NCI-H1694 (cell line): ENCODE measurements at places on chromosomes 3 and 15.
A peak's percentile ranks its signal among the peaks of the same experiment; 100 is the strongest.

DNA sequence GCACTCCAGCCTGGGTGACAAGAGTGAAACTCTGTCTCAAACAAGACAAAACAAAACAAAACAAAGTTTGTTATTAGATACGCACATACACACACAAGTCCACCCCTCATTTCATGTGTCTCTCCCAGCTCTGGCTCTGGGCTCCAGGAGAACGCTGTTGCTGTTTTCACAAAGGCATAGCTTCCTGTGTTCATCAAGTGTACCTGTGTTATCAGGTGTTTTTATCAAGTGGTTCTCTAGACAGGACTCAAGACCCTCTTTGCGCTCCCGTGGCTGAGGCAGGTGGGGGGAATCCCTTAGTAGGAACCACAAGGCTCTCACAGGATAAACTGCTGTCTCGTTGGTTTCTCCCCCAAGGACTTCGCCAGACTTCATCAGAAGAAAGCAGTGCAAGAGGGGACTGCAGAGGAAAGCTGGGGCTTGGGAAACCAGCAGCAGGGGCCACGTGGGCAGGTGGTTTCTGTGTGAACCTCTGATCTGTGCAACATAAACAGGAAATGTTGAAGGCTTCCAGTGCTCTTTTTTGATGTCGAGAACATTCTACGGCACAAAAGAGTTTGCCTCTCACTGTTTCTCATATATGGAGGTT, 6.9 kb upstream of the PPP1R2 start:
- DNase-seq, result no peak

DNA sequence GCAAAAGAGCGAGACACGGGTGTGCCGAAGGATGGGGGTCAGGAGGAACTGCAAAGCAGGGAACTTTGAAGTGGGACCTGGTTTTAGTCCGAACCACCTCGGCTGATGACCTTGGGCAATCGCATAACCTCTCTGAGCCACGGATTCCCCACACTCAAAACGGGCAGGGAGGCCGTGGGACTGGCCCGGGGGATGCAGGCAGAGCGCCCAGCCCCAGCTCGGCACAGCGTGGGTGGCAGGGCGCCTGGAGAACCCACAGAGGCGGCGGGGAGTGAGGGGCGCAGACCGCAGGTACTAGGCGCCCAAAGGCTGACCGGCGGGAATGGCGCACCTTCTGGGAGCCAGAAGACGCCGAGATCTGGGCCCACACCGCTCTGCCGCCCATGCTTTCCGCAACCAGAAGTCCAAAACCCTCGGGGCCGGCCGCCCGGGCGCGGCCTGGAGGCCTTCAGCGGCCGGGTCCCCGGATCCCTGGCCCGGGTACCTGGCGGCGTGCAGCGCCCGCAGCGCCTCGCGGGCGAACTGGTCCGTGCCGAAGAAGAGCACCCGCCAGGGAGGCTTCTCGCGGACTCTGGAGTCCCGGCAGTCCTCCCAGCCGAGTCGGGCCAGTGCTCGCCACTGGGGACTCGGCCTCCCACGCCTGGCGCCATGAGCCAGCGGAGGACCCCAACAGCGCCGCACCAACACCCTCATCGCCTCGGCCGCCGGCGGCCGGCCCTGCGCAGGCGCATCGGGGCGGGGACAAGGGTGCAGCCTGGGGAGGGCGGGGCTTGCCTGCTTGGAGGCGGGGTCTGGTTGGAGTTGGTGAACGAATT, at the start of gene MTFMT:
Gene MTFMT (minus strand): TSS at position 719 of the 815 bp plus-strand sequence. CDS start 26 bp downstream, at position 693.
- DNase-seq, result peak; percentile 52

GRCh38 chr3:58627570-58627885, 39.0 kb downstream of the FAM3D start:
- DNase-seq, result no peak

DNA sequence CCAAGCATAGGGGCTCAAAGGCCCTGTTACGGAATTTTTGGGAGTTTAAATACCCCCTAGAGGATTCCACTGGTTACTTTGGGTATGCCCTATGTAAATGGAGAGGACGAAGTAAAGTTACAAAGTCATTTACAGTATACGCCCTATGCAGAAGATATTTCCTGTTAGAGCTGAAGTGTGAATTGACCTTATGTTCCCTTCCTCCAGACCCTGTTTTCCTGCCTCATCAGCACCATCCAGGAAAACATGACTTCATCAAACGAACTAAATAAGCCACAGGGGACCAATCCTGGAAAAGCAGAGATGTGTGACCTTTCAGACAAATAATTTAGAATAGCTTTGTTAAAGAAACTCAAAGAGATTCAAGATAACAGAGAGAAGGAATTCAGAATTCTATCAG, 177.4 kb downstream of the SQOR start:
- no peak for DNase-seq

DNA sequence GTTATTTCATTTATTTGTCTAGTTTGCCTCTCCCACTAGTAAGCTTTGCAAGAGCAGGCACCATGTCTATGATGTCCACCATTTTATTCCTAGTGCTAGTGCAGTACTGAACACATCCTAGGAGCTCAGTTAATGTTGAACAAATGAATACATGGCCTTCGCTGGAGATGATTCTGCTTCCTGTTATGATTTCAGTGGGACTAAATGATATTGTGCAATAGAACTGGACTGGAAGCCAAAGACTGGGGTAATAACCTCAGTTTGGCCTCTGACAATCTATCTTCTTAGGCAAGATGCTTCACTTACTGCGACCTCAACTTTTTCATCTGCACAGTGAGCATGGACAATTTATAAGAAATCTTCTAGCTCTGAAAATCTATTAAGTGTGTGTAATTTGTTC, 191.3 kb downstream of the ADAMTSL3 start:
- DNase-seq, result no peak

- DNase-seq, result no peak
Measured at GRCh38 chr3:195762249-195762585, 41.4 kb downstream of the MUC20 start.

- DNase-seq, result no peak
Measured at GRCh38 chr3:126293370-126294082, 63.7 kb downstream of the KLF15 start.

- DNase-seq, result no peak
Measured at GRCh38 chr15:31567861-31568260, 241.2 kb downstream of the KLF13 start.

GRCh38 chr3:179558742-179559364, 3.9 kb upstream of the ACTL6A start:
- DNase-seq, result peak; percentile 74

GRCh38 chr15:93058904-93059427, 30.0 kb downstream of the RGMA start:
- DNase-seq, result no peak

DNA sequence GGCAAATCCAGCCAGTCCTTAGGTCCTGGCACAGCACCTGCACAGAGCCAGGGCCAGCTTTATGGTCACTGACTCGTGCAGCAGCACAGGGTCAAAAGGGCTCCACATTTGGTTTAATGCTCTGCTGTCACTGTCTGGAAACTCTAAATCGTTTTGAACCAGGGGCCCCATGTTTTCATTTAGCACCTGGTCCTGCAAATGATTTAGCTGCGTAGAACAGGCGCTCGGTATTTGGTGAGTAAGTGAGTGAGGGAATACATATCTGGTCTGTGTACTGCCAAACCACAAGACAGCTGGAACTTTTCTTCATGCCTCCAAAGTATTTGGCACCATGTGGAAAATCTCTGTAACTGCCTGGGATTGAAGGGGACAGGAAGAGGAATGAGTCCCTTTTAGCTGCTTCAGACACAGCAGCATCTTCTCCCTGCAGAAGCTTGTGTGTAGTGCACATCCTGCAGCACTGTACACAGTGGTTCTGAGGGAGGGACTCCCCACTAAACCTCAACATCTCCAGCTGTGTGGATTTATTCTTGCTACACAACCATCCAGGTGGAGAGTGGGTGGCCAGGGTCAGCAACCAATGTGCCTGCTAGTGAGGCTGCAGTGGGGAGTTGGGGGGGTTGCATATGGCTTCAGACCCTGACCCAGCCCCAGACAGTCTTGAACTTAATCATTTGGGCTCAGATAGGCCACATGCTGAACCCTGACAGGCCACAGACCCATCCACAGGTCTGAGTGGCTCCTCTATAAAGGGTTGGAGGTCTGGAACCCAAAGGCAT, 1.1 kb downstream of the SH2D7 start:
- no peak for DNase-seq

GRCh38 chr15:67941648-67942310, 101.9 kb upstream of the RNU6-1 start:
- DNase-seq, result no peak

GRCh38 chr3:58072763-58073130, 64.5 kb downstream of the FLNB start:
- no peak for DNase-seq

DNA sequence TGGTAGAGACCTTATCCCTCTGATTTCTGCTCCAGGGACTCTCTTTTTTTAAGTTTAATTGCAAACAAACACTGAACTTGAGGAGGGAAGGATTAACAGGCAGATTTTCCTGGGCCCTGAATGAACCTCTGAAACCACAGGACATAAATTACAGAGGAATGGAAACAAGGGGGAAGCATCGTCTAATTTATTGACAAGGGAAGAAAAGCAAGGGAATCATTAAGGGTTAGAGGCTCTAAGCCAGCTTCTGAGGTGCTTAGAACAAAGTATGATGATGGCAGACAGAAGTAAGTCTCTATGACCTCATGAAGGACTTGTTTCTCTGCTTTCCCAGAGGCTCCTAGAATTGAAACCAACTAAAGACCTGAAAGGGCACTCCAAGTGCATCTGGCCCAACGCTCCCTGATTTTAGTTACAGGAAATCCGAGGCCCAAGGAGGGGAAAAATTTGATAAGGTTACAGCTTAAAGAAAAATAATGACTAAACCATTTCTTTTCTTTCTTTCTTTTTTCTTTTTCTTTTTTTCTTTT, 244.7 kb upstream of the NR2E3 start:
- no peak for DNase-seq

- DNase-seq, result no peak
Measured at GRCh38 chr3:102544741-102545140, 109.9 kb downstream of the ZPLD1 start.

DNA sequence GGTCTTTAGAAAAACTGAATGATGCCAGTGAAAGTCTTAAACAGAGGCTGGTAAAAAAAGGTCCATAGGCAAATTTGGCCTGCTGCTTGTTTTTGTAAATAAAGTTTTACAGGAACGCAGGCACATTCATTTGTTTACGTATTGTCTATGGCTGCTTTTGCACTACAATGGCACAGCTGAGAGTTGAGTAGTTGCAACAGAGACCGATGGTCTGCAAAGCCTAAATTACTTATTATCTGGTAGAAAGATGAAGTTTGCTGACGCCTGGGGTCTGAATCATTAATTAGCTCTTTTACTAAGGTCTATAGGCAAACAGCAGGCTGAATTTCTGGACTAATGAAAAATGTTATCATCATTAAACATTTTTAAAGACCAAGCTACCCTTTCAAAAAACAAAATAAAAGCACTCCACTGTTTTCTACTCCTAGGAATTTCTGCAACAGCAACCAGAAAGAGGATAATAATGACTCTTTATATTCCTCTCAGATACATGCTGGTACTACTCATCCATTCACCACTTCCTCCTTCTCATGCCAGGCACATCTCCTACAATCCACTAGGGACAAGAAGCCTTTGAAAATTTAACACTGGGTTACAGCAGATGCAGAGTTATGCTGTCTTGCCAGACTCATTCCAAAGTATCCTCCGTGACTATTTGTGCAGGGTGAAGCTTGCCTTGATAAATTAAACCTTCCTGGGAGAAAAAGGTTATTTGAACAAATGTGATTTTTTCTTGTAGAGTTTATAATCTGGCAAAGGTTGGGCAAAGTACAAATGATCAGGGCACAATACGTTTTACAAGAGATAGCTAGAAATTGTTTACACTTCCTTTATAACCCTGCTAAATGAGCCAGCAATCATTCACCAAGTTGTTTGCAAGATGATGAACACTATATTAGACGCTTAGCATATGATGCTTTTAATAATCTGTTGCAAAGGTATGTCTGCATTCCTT, 6.0 kb downstream of the GATM start:
- no peak for DNase-seq

GRCh38 chr3:127038466-127038865, 55.6 kb downstream of the PLXNA1 start:
- no peak for DNase-seq

- no peak for DNase-seq
Measured at GRCh38 chr3:101638261-101638745, 38.6 kb downstream of the ZBTB11 start.

DNA sequence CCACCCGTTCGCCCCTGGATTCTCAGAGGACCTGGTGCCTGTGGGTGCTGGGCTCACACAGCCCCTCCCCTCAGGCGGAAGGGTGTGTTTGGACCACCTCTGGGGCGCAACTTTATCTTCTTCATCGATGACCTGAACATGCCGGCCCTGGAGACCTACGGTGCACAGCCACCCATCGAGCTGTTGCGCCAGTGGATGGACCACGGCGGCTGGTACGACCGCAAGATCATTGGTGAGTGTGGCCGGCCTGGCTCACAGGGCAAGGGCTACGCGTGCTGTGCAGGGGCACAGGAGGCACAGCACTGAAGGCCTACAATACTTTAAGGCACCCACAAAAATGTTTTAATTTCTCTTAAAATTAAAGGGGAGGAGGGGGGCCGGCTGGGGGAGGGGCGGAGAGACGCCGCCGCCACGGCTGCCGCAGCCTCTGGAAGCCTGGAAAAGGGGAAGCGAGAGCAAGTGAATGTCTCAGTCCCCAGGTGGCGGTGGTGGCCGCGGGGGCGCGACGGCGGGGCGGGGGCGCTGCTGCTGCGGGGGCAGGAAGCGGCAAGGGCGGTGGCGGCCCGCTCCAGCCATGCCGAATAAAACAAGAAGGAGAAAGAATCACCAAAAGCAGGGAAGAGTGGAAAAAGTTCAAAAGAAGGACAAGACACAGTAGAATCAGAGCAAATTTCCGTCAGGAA, 56.8 kb downstream of the DNAH1 start:
- no peak for DNase-seq

DNA sequence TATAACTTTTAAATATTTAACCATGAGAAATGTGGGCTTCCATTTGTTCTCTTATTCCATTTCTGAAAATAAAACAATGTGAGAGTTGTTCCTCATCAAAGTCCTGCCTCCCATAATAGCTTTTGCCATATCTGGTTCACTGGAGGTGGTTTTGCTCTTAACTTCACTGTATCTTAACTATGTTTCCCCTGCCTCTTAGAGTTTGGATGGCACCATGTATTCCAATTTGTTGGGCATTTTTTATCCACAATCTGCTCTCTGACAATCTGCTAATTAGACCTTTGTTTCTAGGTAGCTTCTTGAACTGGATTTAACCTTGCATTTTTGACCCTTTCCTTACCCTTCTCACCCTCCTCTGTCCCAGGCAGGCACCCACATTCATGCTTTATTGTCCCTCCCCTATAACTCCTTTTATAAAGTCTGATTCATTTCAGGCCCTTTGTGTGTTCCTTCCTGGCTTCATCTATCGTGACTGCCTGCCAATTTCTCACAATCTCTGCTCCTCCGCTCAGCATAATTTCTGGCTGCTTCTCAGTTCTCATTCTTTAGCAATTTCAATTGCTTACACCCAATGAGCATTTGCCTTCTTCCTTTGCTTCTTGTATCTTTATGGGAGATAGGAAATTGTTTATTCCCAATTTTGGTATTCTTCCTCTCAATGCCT, 144.2 kb upstream of the ARHGEF26 start:
- no peak for DNase-seq

GRCh38 chr3:127157171-127157828, 35.6 kb upstream of the PRR23E start:
- DNase-seq, result peak; percentile 80
